SIG-M5 (cell line): ENCODE measurements at places on chromosomes 5 and 9.

DNA sequence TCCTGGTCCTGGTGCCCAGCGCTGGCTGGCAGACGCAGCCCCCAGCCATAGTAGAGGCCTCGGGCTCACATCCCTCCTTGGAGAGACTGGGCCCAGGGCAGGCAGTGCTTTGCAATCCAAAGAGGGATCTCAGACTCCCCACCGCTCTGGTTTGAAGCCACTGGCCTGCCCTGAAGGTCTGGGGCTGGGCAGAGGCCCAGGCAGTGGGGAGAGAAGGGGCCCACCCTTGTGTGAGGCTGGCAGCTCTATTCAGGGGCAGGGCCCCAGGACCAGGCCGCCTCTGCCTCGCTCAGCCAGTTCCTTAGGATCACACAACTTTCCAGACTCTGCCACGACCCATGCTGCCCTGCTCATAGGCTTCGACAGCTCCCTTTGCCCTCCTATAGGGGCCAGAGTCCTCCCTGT lies 10.7 kb upstream of the SEC16A start:
- no peak for DNase-seq

- no peak for DNase-seq
Observed at GRCh38 chr5:146797658-146798057, 80.9 kb downstream of the PPP2R2B start.

DNA sequence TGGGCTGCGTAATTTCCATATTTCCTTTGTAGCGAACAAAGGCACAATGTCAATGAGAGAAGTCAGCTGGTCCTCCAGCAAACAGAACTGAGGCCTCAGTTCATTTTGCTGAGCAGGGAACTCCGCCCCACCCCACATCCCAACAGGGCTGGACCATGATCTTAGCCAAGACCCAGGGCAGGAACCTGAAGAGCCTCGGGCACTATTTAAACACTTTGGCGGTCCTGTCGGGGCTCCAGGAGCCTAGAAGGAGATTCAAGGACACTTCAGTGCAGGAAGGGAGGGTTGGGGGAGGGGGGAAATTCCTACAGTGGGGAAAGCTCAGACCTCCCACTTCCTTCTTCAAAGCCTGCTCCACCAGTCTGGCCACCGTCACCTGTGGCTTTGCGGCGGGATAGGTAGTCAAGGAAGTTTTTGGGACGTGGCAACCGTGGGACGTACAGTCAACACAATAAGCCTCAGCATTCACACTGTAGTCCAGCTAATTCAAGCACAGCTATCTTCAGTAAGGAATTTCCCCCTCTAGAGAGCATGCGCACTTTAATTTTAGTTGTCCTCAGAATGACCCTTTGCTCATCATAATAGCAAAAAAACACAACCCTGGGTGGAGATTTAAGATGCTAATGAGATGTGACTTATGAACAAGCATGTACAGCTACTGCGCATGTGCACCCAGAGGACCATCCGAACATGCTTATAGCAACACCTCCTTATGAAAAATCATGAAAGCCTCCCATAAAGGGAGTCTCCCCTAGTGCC lies 30.9 kb downstream of the S1PR3 start:
- DNase-seq: no peak

DNA sequence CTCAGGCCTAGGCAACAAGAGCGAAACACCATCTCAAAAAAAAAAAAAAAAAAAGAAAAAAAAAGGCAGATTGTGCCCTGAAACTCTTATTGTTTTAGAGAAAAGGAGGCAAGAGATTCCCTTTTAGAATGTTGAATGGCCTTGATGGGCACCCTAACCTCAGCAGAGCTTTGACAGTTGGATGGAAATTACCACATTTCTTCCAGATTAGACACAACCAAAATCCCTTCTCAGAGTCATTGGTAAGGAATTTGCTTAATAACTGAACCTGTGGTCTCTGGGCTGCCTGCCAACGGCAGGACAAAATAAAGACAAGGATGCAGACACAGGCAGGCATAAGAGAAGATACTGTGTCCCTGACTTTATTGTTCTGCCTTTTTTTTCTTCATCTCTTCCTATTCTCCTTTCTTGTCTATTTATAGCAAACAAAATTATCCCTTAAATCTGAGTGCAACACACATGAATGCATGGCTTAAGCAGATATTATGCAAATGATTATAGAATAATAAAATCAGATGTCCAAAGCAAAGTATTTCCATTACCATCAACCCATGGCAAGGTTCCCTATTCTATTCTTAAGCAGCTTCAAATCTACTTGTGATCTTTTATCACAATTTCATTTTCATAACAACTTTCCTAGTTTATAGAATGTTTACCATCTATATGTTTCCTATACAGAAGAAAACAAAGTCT lies 37.3 kb upstream of the TRIO start:
- no peak for DNase-seq

GRCh38 chr9:104745852-104746251 lies 1.6 kb upstream of the NIPSNAP3A start:
- no peak for DNase-seq

DNA sequence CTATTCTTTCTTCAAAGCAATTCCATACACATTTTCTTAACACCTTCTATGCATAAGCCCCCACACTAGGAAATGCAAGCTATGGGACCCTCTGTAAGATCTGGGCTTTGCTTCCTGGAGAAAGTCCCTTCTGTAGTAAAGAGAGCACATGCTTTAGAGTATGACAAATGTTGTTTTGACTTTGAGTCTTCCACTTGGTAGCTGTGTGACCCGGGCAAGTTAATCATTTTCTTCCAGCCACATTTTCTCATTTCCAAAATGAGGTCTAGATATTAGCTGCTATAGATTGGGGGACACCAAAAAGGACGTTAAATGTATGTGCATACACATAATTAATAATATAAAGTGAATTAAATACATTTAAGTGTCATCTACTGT lies 334.0 kb downstream of the NFIB start:
- no peak for DNase-seq

- DNase-seq: no peak
Observed at GRCh38 chr9:127218818-127219217, 45.8 kb upstream of the GARNL3 start.

DNA sequence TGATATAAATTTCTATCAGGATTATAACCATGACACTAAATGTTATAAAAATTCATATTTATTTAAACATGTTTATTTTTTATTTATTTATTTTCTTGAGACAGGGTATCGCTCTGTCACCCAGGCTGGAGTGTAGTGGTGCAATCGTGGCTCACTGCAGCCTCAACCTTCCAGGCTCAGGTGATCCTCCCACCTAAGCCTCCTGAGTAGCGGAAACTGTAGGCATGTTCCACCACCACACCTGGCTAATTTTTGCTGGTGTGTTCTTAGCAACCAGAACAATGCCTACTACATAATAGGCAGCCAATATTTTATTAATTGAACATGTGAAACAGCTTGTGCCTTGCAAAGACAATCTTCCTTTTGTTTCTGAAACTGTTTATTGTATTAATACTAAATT lies 6.5 kb upstream of the PTBP3 start:
- DNase-seq: no peak

GRCh38 chr5:67648201-67648671 lies 451.6 kb upstream of the CD180 start:
- no peak for DNase-seq

GRCh38 chr5:142922223-142922952 lies 152.2 kb downstream of the ARHGAP26 start:
- DNase-seq: no peak

- DNase-seq: no peak
Observed at GRCh38 chr9:83191154-83191553, 128.2 kb upstream of the RASEF start.

- DNase-seq: no peak
Observed at GRCh38 chr5:176675676-176676360, 28.5 kb downstream of the TSPAN17 start.

DNA sequence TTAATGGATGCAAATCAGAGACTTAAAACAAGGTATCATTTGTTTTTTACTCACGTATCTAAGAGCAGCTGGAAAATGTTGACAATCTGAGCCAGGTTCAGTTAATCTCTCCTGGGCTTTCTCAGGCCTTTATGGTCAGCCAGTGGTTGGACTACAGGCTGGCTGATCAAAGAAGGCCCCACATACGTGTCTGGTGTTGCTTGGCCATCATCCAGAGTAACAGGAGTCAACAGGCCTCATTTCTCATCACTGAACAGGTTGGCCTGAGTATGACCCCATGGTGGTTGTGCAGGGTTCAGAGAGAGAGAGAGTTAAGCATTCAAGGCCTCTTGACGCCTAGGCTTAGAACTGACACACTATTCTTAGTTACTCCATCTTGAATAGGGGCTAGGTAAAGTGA lies 97.0 kb upstream of the VLDLR start:
- no peak for DNase-seq

GRCh38 chr5:36378551-36378950 lies 76.8 kb upstream of the RANBP3L start:
- DNase-seq: no peak

DNA sequence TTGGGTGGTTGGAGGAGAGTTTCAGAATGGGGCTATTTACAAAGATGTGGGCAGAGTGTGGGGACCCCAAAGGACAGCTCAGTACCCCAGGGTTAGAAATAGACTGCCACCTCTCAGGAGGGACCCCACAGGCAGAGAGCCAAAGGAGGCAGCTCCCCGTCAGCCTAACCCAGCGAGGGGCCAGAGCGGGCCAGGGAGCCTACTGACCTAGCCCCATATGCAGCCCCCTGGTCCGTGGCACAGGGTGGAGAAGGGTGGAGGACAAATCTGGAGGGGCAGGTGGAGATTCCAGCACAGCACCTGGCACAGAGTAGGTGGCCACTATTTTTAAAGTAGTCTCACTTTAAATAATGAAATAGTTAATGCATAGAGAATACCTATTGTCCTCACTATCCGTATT lies 67.2 kb upstream of the ANGPTL2 start:
- no peak for DNase-seq

- no peak for DNase-seq
Observed at GRCh38 chr5:168364151-168364661, 72.8 kb downstream of the WWC1 start.

DNA sequence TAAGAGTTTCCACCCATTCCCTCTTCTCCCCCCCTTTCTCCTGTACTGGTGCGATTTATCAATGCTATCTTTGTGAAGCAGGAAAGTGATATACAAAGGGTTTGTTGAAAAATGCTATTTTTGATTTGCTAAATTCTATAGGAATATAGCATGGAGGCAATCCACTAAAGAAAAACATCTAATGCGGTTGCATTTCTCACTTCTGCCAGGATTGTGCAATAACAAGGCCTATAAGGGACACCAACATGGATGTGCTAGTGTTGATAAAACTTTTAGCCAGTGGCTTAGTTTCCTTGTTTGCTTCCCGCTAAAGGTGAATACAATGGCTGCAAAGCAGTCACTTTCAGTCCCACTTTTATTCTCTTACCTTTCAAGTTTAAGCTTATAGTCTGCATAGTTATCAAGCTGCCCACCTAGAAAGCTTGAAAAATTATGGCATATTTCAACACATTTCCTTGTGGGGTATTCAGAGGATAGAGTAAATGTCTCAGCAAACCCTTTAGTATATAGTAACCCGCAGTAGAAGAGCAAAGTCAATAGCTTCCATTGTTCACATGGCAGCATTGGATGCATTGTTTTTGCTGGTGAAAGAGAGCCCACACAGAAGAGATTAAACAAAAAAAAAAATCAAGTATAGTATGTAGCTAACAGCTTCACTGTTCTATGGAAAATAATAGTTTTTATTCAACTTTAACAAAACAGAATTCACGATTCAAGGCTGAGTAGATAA lies 674.6 kb upstream of the SEMA6A start:
- no peak for DNase-seq

GRCh38 chr5:3599226-3600105 lies 3.8 kb downstream of the IRX1 start:
- DNase-seq: no peak

GRCh38 chr5:83472508-83473345 lies 1.2 kb downstream of the VCAN start:
- DNase-seq: no peak

- no peak for DNase-seq
Observed at GRCh38 chr9:31733166-31733565, 651.3 kb upstream of the ACO1 start.

DNA sequence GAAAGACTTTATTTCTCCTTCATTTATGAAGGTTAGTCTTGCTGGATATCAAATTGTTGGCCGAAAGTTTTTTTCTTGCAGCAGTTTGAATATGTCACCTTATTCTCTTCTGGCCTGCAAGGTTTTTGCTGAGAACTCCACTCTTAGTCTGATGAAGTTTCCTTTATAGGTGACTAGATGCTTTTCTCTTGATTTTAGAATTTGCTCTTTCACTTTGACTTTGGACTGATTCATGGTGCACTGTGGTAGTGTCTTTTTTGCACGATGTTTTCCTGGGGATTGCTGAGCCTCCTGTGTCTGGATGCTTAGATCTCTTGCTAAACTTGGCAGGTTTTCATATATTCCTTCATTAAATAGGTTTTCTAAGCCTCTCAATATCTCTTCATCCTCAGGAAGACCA lies 12.4 kb downstream of the AHRR start:
- no peak for DNase-seq

DNA sequence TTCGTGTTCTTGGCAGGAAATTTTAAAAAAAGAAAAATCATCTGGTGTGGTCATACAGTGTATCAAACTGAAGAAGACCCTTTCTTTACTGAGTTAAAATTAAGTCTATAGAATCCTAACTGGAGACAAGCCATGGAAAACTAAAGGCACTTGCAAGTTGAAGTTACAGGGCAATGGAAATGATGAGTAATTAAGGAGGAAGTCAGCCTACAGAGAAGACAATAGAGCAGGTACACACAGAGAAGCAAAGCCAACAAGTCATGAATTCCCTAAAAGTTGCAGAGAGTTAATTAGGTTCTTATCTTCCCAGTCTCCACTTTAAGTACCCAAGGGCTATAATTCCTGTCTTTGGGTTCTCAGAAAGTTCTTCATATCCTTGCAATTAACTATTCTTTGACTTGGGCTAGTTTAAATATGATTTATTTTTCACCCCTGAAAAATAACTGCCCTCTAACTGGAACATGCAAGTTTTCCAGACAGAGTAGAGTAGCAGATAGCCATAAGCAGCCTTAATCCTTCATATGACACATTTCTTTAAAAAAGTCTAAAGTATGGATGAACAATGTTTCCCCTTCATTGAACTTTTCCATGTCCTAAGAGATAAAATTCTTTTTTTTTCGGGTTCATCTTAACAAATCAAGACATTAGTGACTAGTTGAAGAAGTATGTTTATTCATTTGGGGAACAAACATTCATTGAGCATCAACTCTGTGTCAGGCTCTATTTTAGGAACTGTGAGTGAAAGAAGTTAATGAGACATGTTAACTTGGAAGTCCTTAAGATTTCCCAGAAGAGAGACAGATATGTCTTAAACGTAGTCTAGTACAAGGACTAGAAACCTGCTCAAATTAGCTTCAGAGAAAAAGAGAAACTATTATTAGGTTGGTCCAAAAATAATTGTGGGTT lies 5.2 kb upstream of the ITGA2 start:
- DNase-seq: no peak

GRCh38 chr5:152956943-152957613 lies 533.4 kb upstream of the GRIA1 start:
- DNase-seq: no peak

- DNase-seq: no peak
Observed at GRCh38 chr9:97411440-97411788, 482 bp upstream of the TDRD7 start.

DNA sequence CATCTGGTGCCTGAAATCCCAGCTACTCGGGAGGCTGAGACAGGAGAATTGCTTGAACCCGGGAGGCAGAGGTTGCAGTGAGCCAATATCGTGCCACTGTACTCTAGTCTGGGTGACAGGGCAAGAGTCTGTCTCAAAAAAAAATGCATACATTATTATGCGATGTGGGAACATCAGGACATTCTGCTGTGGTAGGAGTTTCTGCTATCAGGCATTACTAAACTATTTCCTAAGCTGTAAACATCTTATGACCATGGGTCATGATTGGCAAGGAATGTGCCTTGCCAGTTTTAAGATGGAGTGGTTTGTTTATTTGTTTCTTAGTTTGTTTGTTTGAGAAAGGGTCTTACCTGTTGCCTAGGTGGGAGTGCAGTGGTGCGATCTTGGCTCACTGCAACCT lies 45.1 kb upstream of the FAM120A start:
- no peak for DNase-seq
